NCI-H187 treated with DMSO at 0.1 percent for 48 hours (cell line): ENCODE measurements at places on chromosomes 5 and 9.

- no peak for DNase-seq
These were observed 22.0 kb downstream of the ZNF618 start for GRCh38 chr9:113898151-113898550.

DNA sequence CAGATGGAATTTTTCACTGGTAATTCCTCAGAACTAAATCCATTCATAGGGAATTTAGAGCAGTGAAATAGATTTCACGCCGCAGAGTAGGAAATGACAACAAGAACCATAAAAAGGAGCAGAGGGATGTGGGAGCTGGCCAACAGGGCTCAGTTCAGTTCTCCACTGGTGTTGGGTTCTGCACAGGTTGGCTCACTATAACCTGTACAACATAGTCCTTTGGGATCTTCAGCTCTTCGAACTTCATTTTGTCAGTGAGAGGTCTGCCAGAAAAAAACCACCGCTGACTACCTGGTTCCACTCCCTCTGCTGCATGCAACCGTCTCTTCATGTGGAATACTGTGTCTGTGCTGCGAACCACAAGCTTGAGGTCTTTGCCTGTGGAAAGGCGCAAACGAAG, 17.7 kb downstream of the EFCAB9 start:
- no peak for DNase-seq

GRCh38 chr9:93111371-93112115, 15.5 kb downstream of the CARD19 start:
- DNase-seq: no peak

- peak; percentile 36 for DNase-seq
These were observed 164.9 kb downstream of the KCTD16 start for GRCh38 chr5:144335561-144335960.

DNA sequence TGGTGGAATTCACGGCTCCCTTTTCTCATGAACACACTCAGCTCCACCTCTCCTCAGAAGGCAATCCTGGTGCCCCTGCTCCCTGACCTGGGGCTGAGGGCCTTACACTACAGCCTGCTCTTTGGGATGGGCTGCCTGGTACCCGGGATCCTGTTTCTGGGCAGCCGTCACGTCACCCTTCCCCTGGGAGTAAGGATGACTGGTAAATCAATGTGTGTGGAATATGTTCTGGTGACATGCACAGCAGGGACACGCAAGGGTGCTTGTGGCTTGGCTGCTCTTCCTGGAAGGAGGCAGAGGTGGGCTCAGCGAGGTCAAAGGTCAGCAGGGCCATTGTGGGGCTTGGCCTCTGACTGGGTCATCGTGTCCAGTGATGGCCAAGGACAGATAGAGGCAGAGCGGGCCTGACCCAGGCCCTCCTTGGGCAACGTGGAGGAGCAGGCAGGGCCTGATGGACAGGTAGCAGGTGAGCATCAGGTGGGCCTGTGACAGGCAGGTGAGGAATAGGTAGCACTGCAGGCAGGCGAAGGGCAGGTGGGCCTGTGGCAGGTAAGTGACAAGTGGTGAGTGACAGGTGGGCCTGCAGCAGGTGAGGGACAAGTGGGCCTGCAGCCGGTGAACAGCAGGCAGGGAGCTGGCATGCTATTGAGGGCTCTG, 399.4 kb upstream of the IRX4 start:
- DNase-seq: no peak

GRCh38 chr9:70475211-70475610, 60.8 kb upstream of the KLF9 start:
- DNase-seq: no peak

- no peak for DNase-seq
These were observed 133.6 kb downstream of the ATG10 start for GRCh38 chr5:82105457-82105856.

GRCh38 chr5:52983731-52984636, 5.2 kb upstream of the ITGA2 start:
- DNase-seq: no peak

- DNase-seq: no peak
These were observed 4.5 kb downstream of the ANKS6 start for GRCh38 chr9:98791608-98792490.

DNA sequence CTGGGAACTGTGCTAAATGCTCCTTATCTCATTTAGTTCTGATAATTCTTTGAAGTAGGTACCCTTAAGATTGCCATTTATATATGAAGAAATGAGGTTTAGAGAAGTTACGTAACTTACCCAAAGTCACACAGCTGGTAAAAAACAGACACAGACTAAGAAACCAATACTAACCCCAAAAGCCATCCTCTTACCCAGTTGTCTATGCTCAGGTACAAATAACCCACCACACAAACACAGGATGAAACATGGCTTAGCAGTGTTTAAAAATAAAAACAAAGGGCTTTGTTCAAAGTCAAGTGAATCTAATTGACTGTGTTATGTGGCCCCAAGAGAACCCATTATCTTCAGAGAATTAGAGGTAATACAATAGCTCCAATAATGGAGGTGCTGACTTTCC, 37.0 kb upstream of the IL7R start:
- no peak for DNase-seq

DNA sequence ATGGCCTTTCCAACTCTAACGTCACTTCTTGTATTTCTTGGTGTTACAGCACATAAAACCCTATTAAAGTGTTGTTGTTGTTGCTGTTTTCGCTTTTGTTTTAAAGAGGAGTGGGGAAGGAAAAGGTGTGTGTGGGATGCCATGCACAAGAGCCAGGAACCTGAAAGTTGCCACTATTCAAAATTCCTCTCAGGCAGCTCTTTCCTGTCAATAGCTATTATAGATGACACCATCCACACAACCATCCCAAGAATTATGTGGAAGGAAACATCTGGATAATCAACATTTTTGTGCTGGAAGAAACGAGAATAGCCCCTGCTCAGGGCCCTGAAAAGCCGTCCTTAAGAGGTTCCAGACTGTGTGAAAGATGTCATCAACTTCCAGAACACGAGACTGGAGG, 79.3 kb downstream of the SHB start:
- DNase-seq: no peak

GRCh38 chr9:85904975-85905374, 36.0 kb upstream of the NAA35 start:
- no peak for DNase-seq

GRCh38 chr5:96861076-96861475, 15.2 kb upstream of the ERAP2 start:
- DNase-seq: peak; percentile 75

DNA sequence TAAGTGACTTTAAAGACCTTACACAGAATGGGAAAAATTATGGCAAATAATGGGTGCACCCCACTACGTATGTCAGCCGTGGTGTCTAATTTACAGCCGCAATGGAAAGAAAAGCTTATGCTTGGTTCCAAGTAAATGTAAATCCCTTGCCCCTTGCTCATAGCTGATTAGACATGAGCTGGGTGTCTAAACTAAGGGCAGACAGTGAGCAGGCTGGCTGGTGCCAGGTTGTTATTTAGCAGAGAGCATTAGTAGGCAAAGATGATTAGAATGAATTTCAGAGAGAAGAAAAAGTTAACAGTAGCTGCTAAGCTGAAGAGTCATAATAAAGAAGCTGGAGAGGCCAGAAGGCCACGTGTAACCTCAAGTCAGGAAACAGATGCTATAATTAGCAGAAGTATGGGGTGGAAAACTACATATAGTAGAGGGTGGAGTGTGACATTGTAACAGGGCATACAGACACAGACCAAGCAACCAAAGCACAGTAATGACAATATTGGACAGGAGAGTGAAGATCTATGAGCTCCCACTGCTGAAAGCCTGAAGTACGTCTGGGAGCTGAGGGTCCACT, 257.7 kb downstream of the MCTP1 start:
- no peak for DNase-seq

GRCh38 chr9:133563291-133563796, 28.8 kb downstream of the ADAMTSL2 start:
- DNase-seq: no peak

- no peak for DNase-seq
These were observed 42.9 kb upstream of the AFAP1L1 start for GRCh38 chr5:149228618-149229297.

DNA sequence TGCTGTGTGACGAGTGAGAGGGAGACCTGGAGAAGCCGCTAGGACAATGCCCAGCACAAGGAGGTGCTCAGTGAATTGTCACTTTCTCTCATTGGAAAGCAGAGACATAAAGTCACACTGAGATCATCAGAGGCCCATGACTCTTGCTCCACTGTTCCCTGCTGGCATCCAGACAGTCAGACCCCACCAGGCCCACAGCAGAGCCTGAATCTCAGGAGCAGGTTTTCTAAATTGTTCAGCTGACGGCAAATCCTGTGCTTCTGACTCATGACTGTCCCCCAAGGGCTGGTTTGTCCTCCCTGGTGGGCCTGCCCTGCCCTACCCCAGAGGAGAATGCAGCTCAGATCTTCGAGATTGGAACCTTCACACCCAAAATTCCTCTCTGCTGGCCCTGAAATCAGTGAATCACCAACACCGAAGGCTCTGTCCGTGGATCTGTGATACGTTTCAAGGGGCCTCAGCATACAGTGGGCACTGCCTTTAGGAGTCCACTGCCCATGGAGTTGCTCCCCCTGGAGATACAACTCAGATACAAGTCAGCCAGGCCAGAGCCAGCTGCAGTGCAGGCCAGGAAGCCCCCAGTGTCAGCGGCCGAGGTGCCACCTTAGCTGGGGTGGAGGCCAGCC, 2.7 kb downstream of the PTGES start:
- DNase-seq: no peak

DNA sequence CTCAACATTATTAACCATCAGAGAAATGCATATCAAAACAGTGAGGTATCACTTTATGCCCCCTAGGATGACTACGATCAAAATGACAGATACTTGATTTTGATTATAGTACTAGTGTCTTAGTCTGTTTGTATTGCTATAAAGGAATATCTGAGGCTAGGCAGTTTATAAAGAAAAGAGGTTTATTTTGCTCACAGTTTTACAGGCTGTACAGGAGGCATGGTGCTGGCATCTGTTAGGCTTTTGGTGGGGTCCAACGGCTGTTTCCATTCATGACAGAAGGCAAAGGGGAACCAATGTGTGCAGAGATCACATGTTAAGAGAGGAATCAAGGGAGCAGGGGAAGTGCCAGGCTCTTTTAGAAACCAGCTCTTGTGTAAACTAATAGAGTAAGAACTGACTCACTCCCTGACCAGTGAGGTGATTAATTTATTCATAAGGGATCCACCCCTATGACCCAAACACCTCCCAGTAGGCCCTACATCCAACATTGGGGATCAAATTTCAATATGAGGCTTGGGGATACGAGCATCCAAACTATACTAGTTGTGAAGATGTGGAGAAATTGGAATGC, 16.0 kb upstream of the AFF4 start:
- DNase-seq: no peak

DNA sequence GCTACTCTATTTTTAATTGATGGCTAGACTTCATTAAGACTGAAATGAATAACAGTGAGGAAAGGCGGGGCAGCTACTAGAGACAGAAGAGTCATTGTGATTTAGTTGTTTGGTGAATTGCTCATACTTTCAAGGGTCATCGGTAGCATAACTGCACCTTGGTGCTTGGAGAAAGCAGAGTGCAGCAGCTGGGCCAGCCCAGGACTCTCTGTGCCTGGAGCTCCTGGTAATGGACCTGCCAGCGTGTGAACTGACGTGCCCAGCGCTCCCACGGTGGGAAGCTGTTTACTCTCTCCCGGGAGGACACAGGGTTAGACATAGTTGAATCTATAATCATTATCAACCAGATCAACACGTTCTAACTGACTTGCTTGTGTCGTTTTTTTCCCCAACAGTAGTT, 42.9 kb downstream of the LURAP1L start:
- no peak for DNase-seq

GRCh38 chr9:88936132-88936531, 55.1 kb upstream of the S1PR3 start:
- DNase-seq: no peak

DNA sequence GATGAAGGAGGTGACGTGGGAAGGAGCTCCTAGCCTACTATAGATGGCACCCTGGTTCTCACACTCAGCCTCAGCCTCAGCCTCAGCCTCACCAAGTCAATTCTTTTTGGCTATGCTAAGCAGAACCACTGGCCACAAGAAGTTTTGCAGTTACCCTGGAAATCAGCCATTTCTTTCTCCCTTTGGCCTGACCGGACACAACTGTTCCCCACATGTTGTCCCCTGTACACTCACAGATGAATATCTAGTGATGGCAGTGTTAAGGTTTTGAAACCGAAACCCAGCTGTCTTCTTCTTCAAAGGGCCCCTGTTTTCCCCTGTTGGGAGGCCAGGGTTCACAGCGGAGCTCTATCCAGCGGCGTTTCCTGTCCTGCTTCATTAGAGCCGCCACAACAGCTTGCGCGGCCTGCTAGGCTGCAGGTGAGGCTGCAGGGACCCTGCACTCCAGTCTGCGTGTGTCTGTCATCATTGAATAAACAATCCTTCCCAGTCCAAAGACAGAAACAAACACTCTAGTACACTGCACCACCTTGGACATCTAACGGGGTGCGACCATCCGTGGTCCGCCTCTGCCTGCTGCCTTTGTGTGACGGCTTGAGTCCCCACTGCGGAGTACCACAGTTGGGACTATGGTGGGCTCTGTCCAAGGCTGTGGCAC, 250.5 kb downstream of the DENND1A start:
- DNase-seq: no peak

DNA sequence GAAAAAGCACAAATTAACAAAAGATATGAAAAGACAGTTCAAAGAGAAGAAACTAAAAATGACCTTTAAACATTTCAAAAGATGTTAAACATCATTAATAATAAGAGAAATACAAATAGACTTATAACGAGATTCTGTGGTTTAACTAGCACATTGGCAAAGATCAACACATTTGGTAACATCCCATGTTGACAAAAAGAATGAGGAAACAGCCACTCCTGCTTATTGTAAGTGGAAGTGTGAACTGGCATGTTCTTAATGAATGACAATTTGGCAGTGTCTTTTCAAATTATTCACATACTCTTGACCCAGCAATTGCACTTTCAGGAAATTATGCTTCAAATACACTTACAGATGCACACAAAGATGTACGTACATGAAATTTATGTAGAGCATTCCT, 176.3 kb downstream of the TLE1 start:
- DNase-seq: no peak

DNA sequence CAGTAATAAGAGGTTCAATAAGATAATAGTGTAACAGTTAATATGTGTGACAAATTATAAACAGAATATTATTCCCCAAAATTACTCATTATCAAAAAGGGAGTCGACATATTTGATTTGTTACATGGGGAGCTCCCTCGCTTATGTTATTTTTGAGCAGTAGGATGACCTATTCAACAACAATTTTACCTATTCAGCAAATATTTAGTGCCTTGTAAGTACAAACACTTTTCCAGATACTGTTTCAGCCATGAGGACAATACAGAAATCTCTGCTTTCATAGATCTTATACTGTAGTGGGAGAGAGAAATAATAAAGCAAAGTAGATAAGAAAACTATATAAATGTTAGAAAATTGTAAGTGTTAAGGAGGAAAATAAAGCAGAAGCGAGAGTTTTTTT, 1342.8 kb upstream of the WWC1 start:
- DNase-seq: no peak
